Spleen (tissue), 13 donors: ENCODE measurements at places on chromosomes 2 and 18. TPM values are rescaled to one million over a fixed set of nuclear protein-coding genes. Genes with fewer than 3 reads are reported as not detected.

Gene TRIM54
- 0.68 TPM for total RNA-seq

Gene PROKR1
- not detected for total RNA-seq

Gene RAB6C
- 0.94 TPM for total RNA-seq

Gene CELF4
- total RNA-seq, result 0.94 TPM

Gene DAW1
- not detected for total RNA-seq
